ENCODE measurements at places on chromosomes 12 and 14. TPM values are rescaled to one million over a fixed set of nuclear protein-coding genes. Genes with fewer than 3 reads are reported as not detected.
A peak's percentile ranks its signal among the peaks of the same experiment; 100 is the strongest.

The SLC6A13 gene
- total RNA-seq: not detected

The ASCL1 gene
- not detected for total RNA-seq

GRCh38 chr14:103730490-103731035 lies 15.0 kb downstream of the ZFYVE21 start:
- H3K4me1 ChIP-seq: peaks cover 49% of the 10 kb centered on the region
- H3K36me3 ChIP-seq: peaks cover 11% of the 10 kb centered on the region
- peak overlapping the region; percentile 56 for H3K27ac ChIP-seq
- DNase-seq: peak; percentile 96

- DNase-seq: no peak
- H3K27ac ChIP-seq: no peak overlapping the region
- no peaks in the 10 kb centered on the region for H3K36me3 ChIP-seq
- no peak overlapping the region for H3K4me3 ChIP-seq
Measured at GRCh38 chr14:51806026-51807023, 54.1 kb upstream of the GNG2 start.
